Activated CD4-positive, alpha-beta T cell treated with anti-CD3 and anti-CD28 coated beads, Interleukin-2, Interleukin-4, amounts not matched to agents 100 ng/mL and 50 ng/mL, durations not matched to agents 16 hours and 8 hours (primary cell): ENCODE measurements at places on chromosomes 4 and X.

- DNase-seq = no peak
Measured at GRCh38 chr4:788636-789297, 37.2 kb downstream of the CPLX1 start.

DNA sequence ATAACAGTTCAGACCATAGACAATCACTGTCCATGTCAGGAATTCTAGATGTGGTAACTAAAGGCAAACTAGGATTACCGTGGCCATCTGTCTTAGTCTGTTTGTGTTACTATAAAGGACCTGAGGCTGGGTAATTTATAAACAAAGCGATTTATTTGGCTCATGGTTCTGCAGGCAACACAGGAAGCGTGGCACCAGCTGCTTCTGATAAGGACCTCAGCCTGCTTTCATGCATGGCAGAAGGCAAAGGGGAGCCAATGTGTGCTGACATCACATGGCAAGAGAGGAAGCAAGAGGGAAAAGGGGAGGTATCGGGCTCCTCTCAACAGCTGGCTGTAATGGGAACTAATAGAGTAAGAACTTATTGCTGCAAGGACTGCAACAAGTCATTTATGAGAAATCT lies 376.7 kb downstream of the GPM6A start:
- DNase-seq = no peak

GRCh38 chr4:78168029-78168428 lies 110.9 kb downstream of the FRAS1 start:
- DNase-seq = no peak

DNA sequence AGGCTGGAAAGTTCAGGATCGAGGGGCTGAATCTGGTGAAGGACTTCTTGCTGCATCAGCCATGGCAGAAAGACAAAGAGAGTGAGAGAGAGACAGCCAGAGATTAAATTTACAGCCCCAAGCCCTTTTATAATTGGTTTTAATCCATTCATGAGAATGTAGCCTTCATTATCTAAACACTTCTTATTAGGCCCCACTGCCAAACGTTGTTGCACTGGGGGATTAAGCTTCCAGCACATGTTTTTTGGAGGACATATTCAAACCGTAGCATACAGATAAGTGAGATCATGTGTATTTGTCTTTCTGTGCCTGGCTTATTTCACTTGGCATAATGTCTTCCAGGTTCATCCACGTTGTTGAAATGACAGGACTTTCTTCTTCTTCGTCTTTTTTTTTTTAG lies 524.7 kb downstream of the SPRY1 start:
- DNase-seq = no peak

- DNase-seq = no peak
Measured at GRCh38 chrX:76538860-76539259, 111.3 kb downstream of the MAGEE1 start.

DNA sequence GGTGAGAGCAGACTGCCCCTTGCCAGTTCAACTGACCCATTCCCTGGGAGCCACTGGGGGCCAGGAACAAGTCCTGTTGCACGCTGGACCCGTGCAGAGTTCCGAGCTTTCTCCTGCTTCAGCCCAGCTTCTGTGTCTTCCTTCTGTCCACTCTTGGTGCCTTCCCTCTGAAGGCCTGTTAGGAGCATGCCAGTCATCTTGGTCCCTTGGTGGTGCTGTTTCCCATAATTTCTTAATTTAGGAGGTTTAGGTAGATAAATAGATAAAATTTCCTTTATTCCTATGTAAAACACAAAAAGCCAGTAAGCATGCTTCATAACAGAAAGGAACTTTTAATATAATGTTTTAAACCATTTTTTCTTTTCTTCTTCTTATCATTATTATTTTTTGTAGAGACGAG lies 672.7 kb downstream of the CCSER1 start:
- no peak for DNase-seq

GRCh38 chr4:152689615-152690501 lies 10.1 kb upstream of the TMEM154 start:
- DNase-seq = no peak

GRCh38 chr4:14667624-14668151 lies 334.6 kb upstream of the CPEB2 start:
- no peak for DNase-seq

DNA sequence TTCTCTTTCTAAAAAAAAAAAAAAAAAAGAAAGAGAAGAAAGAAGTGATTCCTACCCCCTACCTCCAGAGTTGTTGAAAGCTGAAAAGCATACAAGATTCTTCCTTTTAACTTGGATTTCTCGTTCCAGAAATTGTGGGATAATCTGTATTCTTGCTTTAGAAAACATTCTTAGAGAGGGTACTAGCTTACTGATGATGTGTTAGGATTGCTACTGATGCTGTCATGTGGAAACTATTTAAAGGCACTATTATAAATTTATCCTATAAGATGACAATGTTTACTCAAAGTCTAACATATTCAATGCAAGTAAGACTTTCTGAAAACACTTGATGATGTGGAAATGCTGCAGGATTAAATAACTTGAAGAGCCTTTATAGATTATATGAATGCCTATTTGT lies 204.0 kb upstream of the PUDP start:
- no peak for DNase-seq

DNA sequence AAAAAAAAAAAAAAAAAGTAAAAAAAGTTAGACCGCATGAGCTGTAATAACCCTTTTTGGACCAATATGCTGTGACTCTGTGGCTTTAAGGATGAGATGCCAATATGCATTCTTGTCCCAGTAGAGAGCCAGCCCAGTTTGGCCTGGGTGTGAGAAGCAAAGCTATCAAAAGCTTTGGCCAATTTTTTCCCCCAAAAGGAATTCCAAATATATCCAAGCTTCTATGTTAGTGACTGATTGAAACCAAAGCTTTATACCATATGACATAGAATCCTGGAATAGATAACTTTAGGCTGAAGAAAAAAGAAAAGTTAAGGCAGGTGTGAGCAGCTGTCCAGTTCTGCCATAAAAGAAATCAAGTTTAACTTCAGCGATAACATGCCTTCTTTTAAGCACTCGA lies 30.5 kb upstream of the RBPJ start:
- DNase-seq = no peak

DNA sequence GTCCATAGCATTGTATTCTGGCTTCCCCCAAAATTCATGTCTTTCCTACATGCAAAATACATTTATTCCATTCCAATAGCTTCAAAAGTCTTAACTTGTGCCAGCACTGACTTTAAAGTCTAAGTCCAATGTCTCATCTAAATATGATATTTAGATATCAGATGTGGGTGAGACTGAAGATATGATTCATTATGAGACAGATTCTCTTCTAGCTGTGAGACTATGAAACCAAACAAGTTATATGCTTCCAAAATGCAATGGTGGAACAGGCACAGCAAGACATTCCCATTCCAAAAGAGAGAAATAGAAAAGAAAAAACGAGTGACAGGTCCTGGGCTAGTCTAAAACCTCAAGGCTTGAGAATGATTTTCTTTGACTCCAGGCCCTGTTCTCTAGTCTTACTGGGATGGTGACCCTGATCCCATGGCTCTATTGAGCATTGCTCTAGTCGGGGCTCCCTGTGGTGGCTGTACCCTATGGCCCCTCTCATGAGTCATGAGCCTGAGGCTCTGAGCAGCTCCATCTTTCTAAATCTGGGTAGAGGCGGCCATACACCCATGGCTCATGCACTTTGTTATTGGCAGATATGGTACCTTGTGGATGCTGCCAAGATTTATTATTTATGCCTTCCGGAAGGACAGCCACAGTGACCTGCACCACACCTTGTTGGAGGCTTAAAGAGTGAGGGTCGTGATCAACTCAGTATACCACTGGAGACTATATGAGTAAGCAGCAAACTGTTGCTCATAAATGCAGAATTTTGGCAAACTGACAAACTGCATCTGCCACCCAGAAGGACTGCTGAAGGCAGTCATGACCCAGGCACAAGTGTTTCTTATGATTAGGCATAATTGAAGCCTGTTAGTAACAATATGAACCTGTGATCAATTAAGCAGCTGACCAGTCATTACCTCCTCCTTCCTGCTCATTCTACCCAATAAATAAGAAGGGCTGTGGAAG lies 38.5 kb upstream of the BOD1L1 start:
- no peak for DNase-seq

- no peak for DNase-seq
Measured at GRCh38 chrX:12890467-12890866, 16.0 kb upstream of the TLR8 start.

GRCh38 chr4:15648600-15648999 lies 6.6 kb downstream of the FBXL5 start:
- no peak for DNase-seq

DNA sequence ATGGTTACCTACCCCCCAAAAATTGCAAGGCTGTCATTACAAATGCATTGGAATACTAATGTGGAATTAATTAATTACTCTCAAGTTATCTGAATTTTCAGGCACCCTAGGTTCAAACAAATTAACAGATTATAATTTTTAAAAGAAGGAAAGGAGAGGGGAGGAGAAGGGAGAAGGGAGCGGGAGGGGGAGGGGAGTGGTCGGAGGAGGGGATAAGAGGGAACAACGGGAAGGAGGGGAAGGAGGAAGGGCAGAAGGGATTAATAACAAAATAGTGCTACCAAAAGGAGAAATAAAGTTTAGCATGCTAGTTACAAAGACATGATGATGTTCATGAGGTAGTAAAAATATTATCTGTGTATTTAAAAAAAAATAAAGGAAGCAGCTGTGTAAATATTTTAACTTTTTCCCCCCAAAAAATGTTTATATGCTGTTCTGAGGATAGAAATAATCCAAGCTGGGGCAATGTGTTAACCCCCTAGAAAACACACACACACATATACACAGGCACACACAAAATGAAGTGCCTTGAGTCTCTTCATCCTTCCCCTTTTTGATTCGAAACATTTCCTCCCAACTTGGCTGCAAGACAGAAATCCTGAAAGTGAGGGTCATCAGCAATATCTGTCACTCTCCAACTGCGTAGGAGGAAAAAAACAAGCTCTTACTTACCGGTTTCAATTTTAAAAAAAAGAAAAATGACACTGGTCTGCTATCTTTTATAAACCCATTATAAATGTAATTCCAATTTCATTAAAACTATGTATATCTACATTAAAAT lies 58.8 kb downstream of the PPP3CA start:
- no peak for DNase-seq

- no peak for DNase-seq
Measured at GRCh38 chrX:118965395-118965794, 9.0 kb upstream of the LONRF3 start.

- no peak for DNase-seq
Measured at GRCh38 chr4:140335076-140335475, 38.4 kb upstream of the SCOC start.

GRCh38 chr4:100268789-100269188 lies 78.5 kb upstream of the DDIT4L start:
- DNase-seq = no peak
